ENCODE measurements at places on chromosomes 2 and 18. TPM values are rescaled to one million over a fixed set of nuclear protein-coding genes. Genes with fewer than 3 reads are reported as not detected.

The MROH2A gene
- 0.16 TPM for total RNA-seq

The RAX gene
- total RNA-seq: 0.57 TPM

DNA sequence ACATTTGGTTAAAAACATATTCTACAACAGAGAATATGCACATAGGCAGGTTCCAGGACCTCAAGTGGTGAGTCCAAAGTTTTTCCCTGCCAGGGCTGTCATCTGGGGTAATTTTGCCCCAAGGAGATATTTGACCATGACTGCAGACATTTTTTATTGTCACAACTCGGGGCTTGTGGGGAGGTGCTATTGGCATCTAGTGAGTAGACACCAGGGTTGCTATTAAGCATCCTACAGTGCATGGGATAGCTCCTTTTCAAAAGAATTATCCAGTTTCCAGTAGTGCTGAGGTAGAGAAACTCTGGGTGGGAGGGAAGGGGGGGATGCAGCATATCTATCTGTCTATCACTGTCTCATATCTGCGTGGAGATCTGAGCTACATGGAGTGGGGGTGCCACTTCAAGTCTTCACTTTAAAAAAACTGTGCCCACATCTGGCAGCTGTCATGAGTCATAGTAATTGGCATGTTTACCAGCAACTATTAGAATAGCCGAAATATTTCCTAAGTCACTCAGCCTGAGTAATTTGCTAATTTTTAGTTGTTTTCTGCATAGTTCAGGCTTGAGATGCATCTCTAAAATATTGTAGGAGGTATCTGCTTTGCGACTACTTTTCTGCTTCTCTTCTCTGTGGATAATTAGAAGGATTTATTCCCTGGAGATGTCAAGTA is 254.0 kb upstream of the RBMS1 start:
- no peak for DNase-seq

DNA sequence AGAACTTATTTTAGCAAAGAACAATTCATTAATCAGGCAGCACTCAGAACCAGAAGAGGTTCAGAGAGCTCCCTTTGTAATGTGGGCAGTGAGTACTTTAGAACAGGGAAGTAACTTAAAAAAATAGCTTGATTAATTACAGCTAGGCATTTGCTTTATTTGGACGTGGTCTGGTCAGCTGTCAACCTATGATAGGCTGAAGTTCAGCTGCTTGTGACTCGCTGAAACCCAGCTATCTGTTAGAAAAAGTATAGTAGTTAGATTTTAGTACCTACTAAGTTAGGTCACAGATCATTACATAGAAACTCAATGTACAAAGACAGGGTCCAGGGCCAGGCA is 40.0 kb downstream of the PKDCC start:
- no peak for DNase-seq

- no peak for DNase-seq
Measured at GRCh38 chr2:226911932-226912331, 76.1 kb downstream of the RHBDD1 start.

GRCh38 chr2:232276084-232276732 is 102.3 kb upstream of the ALPP start:
- DNase-seq: no peak

DNA sequence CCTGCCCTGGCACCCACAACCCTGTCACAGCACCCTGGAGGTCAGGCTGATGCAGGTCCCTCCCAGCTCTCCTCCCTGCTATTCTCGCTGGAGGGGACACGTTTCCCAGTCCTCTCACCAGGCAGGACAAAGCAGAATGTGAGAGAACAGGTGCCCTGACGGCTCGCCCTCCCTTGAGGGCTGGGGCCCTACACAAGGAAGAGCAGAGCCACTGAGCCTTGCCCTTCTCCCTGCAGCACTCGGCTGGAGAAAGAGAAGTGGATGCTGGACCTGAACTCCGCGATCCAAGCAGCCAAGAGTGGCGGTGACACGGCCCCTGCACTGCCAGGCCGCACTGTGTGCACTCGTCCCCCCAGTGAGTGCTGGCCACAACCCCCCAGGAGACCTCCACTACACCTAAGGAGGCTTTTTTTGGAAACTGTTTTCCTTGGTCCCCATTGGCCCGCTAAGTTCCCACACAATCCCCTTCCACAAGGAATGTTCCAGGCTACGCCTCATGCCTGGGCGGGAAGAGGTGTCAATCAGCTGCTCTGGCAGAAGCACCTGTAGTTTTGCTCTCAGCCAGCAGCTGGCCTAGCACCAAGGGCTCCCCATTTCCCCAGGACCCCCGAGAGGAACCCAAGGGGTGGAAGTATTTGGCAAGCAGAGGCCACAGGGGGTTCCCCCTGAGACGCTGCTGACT is 17.4 kb downstream of the STK25 start:
- no peak for DNase-seq

- DNase-seq: no peak
Measured at GRCh38 chr2:105732101-105732500, 12.6 kb upstream of the NCK2 start.

DNA sequence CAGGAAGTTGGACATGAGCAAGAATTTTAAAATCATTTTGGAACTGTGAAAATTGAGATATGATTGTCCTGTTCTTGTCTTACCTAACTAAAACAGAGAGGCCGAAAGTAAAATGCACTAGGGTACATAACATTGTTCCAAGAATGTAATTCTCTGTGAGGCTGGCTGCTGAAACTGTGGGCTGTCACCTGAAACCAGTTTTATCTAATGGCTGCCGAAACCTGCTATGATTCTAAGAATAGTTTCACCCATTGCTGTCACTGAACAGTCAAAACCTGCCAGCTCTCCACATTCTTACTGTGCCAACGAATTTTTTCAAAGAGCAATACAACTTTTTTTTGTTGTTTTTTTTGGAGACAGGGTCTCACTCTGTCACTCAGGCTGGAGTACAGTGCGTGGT is 119.3 kb upstream of the ZSWIM2 start:
- no peak for DNase-seq

DNA sequence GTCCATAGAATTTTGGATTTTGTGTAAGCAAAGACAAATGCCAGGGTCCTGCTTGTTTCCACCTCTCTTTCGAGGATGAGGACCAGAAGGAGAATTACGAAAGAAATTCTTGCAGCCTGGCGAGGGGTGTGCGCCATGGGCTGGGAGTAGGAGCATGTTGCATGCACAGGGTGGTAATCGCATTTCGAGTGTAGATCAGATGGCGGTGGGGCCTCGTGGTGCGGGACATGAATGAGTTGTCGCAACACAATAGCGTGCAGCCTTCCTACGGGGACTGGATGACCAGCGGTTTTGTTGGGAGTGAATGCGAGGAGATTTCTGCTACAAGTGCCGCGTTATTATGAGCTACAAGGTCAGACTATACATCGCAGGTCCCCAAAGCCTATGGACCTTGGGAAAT is 4.2 kb upstream of the EN1 start:
- DNase-seq: no peak

GRCh38 chr2:180227461-180227860 is 220.4 kb upstream of the CWC22 start:
- DNase-seq: no peak
